Neural cell (in vitro differentiated cells): ENCODE measurements at places on chromosomes 4 and X. TPM values are rescaled to one million over a fixed set of nuclear protein-coding genes. Genes with fewer than 3 reads are reported as not detected.

Gene RPGR
- polyA plus RNA-seq: 2.8 and 6.5 TPM in 2 replicates

Gene SUV39H1
- 3.1 and 3.2 TPM in 2 replicates for polyA plus RNA-seq

Gene DMP1
- polyA plus RNA-seq: 0.20 and 0.48 TPM in 2 replicates

Gene ADH4
- polyA plus RNA-seq: not detected in 2 replicates

Gene ZFP92
- polyA plus RNA-seq: 0.06 TPM in 1 of 2 replicates, not detected in the other

Gene RBM41
- 11.0 and 11.5 TPM in 2 replicates for polyA plus RNA-seq

Gene GPR82
- not detected in 2 replicates for polyA plus RNA-seq

Gene CXCL10
- polyA plus RNA-seq: not detected in 2 replicates

Gene SYTL4
- polyA plus RNA-seq: 0.11 TPM in 1 of 2 replicates, not detected in the other

Gene ARL9
- polyA plus RNA-seq: 0.11 and 0.22 TPM in 2 replicates

Gene LONRF3
- polyA plus RNA-seq: 0.30 and 0.41 TPM in 2 replicates

Gene SLC10A4
- 14.5 and 16.7 TPM in 2 replicates for polyA plus RNA-seq

Gene SLC2A9
- not detected in 2 replicates for polyA plus RNA-seq

Gene ADH6
- polyA plus RNA-seq: not detected in 2 replicates

Gene PRR32
- not detected in 2 replicates for polyA plus RNA-seq

Gene TSPAN7
- 180 and 184 TPM in 2 replicates for polyA plus RNA-seq

Gene IQCM
- polyA plus RNA-seq: not detected in 2 replicates

Gene CT47B1
- not detected in 2 replicates for polyA plus RNA-seq

Gene SHISA3
- not detected in 2 replicates for polyA plus RNA-seq

Gene CD40LG
- not detected in 2 replicates for polyA plus RNA-seq

Gene GAGE12J
- not detected in 2 replicates for polyA plus RNA-seq

Gene SHROOM3
- 2.7 and 8.0 TPM in 2 replicates for polyA plus RNA-seq

Gene LRAT
- 0.16 and 0.19 TPM in 2 replicates for polyA plus RNA-seq

Gene SLC7A11
- polyA plus RNA-seq: 0.40 and 0.46 TPM in 2 replicates

Gene CXCL8
- polyA plus RNA-seq: not detected in 2 replicates

Gene GPRASP1
- 34.3 and 39.5 TPM in 2 replicates for polyA plus RNA-seq
